ENCODE measurements at places on chromosomes 12 and 14.
A peak's percentile ranks its signal among the peaks of the same experiment; 100 is the strongest.

DNA sequence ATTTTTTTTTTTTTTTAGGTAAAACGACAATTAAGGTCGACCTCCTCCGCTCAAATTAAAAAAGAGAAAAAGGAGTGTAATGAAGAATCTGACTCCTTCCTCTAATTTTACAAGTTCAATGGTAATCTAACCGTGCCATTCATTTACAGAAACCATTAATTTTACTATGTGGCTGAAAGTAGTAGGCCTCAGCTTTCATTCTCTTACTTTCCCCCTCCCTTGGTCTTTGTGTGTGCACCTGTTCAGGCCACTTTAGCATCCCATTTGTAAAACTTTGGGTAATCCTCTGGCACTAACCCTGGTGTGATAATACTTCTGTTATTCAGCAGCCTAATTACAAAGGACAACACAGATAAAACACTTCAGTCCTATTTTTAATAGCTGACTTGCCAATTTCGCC, 128.1 kb downstream of the ASCL1 start:
- no peak for DNase-seq

GRCh38 chr12:85138833-85139232, 102.7 kb downstream of the LRRIQ1 start:
- no peak for DNase-seq

DNA sequence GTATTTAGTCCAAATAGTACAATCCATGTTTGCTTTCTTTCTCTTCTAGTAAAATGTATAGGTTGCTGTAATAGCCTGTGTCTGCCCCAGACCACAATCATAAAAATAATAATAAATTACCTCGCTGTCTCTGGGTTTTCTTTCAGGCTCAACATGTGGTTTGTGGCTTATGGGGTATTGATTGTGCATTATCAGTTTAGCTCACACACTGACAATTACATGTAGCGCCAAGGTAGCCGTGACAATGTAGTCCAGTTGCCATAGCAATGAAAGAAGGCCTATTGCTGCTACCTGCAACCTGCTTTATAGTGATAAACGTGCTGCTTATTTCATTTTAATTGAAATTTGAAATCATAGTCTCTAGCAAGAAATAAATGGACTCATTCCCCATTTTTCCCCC, 1009.8 kb downstream of the NRXN3 start:
- DNase-seq: no peak

- no peak for DNase-seq
Measured at GRCh38 chr12:39610436-39611025, 9.1 kb downstream of the ABCD2 start.

- DNase-seq: no peak
Measured at GRCh38 chr12:122312926-122313325, 46.6 kb upstream of the VPS33A start.

- no peak for DNase-seq
Measured at GRCh38 chr12:58026897-58027891, 85.8 kb downstream of the ATP23 start.

GRCh38 chr12:6364044-6364374, 11.4 kb downstream of the SCNN1A start:
- no peak for DNase-seq

- DNase-seq: no peak
Measured at GRCh38 chr14:102973706-102974285, 51.3 kb downstream of the AMN start.

GRCh38 chr14:87196436-87196835, 796.5 kb downstream of the GALC start:
- no peak for DNase-seq

DNA sequence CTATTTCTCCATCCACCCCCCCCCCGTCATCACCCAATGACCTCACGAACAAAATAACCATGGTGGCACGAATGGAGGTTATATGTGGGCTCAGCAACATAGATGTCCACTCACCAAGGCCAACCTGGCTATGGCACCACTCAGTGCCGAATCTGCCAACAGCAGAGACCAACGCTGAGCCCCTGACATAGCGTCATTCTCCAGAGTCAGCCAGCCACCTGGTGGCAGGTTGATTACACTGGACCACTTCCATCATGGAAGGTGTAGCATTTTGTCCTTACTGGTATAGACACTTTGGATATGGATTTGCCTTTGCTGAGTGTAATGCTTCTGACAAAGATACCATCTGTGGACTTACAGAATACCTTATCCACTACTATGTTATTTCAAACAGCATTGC, 24.2 kb upstream of the DYRK2 start:
- no peak for DNase-seq

GRCh38 chr14:89619596-89619995, 202.6 kb upstream of the FOXN3 start:
- no peak for DNase-seq

- DNase-seq: no peak
Measured at GRCh38 chr12:48110691-48111311, 4.9 kb upstream of the SENP1 start.

DNA sequence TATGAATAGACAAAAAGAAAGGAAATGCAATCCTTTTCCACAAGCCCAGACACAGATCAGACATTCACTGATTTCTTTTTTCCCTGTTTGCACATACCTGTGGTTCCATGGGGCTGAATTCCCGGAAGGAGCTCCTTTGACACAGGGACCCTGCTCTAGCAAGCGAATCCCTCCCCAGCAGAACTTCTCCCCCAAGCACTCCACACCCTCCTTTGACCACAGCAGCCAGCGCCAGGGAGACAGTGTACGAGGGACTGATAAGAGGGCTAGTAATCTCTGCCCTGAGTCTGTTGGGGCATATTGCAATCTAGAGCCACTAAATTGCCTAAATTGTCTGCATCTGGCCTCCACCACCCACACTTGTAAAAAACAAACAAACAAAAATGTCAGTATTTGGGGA, 83.4 kb upstream of the NTF3 start:
- no peak for DNase-seq

- DNase-seq: no peak
Measured at GRCh38 chr12:19194963-19195362, 65.4 kb downstream of the PLEKHA5 start.

- DNase-seq: no peak
Measured at GRCh38 chr12:82666830-82667229, 19.9 kb upstream of the TMTC2 start.

DNA sequence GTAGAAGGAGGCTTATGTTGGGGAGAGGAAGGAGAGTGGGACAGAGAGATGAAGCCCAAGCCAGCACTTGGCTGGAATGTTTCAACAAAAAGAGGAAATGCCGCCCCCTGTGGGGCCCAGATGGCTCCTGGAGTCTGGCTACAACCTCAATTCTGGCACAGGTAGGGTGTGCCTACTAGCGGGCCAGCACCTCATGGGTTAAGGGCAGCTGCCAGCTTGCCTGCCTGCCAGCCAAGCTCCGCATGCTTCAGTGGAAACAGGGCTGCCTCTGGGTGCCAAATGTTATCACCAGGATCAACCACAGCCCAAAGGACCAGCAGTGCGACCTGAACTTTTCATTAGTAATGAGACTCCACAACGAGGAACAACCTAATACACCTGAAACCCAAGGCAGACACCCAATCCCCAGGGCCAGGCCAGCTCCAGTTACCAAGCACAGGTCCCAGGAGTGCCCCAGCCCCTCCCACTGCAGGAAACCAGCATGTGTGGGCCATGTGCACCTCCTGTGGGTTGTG, 11.3 kb downstream of the RAB15 start:
- no peak for DNase-seq

- peak; percentile 38 for DNase-seq
Measured at GRCh38 chr12:121793440-121793837, at the start of gene RHOF. RHOF (minus strand) TSS chr12:121793688; CDS start chr12:121793633, 55 bp downstream.

DNA sequence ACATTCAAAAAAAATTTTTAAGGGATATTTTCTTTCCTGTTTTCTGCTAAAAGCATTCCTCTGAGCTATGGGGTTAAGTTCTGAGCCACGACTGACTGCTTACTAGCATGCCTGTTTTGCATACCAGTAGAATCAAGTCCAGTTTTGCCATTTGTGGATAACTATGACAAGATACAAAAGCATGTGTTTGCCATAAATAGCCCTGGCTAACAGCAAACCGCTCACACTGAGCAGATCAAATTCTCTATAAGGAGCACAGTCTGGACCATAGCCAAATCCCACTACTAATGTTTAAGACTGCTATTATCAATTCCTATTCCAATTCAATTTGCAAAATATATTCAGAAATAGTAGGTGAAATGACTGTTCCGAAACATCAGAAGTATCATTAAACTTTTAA, 3.2 kb downstream of the CFL2 start:
- DNase-seq: no peak

- DNase-seq: no peak
Measured at GRCh38 chr12:105954951-105955931, 183.5 kb downstream of the NUAK1 start.

DNA sequence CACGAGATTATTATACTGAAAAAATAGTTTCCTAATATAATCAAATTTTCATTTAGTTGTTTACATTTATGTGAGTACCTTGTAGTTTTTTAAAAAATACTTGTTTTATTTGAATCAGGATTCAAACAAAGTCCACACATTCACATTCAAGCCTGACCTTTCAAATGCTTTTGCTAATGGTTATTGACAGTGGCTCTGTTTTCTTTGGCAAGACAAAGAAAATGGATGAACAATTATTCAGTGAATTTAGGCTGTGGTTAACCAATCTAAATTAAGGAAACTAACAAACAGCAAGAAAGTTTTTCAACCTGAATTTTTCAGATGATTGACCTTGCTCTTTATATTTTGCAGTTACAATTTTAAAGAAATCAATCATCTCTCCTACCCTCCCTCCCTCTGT, 9.7 kb downstream of the SLC4A8 start:
- no peak for DNase-seq

- no peak for DNase-seq
Measured at GRCh38 chr12:88388566-88389540, 191.4 kb downstream of the KITLG start.

GRCh38 chr12:26724309-26724702, 108.7 kb downstream of the ITPR2 start:
- DNase-seq: no peak

GRCh38 chr12:40515041-40515816, 177.0 kb upstream of the CNTN1 start:
- no peak for DNase-seq

GRCh38 chr12:132389026-132389425, 59.6 kb upstream of the GALNT9 start:
- DNase-seq: no peak

- DNase-seq: no peak
Measured at GRCh38 chr14:65676361-65677014, 264.0 kb downstream of the FUT8 start.

GRCh38 chr12:46725332-46725731, 100.5 kb downstream of the SLC38A4 start:
- no peak for DNase-seq

- no peak for DNase-seq
Measured at GRCh38 chr12:112239881-112240280, 114.5 kb downstream of the TRAFD1 start.

DNA sequence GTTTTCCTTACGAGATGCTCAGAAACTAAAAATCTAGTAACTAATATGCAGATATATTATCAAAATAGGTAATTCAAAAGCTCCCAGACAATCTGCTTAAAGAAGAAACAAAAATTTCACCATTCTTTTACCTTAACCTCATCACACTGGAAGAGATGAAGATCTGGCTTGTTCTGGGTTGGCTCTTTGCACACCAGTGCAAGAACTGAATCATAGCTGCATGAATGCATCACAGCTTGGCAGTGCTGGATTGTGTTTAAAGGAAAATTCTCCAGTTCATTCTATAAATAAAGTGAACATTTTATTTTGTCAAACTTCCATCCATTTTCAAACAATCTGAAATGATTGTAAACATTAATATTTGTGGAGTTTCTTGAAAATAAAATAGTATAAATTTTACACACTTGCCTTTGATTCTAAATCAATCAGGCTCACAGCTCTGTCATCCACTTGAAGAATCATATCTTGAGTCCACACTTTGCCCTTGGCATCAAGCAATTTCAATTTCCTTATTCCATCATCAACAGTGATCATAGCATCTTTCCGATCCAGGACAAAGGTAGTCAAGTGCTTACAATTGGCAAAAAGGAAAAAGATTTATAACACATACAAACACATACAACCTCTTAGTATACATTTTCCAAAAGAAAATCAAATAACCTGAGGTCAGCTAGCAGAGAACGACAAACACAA, 119.8 kb downstream of the EPS8 start:
- no peak for DNase-seq

DNA sequence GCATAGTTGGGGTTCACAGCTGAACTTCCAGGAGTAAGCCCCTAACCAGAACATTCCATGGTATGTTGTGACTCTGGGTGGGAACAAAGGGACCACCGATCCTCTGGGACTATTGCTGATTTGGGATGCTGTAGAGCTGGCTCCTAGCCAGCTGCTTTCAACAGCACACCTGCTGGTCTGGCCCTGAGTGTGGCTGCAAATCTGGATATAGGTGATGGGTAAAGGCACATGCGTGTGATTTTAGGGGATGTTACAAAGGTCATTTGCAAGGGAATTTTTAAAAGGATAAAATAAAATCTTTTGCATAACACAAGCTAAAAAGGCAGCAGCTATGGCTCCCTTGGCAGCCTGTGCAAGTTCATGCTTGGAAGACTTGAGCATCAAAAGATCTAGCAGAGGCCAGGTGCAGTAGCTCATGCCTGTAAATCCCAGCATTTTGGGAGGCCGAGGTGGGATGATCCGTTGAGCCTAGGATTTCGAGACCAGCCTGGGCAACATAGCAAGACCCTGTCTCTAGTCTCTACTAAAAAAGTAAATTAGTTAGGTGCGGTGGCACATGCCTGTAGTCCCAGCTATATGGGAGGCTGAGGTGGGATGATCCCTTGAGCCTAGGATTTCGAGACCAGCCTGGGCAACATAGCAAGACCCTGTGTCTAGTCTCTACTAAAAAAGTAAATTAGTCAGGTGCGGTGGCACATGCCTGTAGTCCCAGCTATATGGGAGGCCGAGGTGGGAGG, 1.6 kb downstream of the ALDH2 start:
- DNase-seq: no peak

DNA sequence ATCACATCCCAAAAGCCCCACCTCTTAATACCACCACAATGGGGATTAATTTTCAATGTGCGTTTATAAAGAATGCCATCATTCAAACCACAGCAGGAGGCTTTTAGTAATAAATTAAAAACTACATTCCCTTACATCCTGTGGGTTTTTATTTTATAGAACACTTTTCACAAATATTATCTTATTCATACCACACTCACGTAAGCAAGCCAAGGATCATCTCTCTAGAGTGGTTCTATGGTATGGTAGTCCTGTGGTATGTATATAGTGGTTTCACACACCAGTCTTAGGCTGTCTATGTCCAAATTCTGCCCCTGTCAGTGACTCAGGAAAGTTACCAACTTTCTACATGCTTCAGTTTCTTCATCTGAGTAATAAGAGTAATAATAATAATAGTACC, 100.2 kb downstream of the GALC start:
- no peak for DNase-seq

DNA sequence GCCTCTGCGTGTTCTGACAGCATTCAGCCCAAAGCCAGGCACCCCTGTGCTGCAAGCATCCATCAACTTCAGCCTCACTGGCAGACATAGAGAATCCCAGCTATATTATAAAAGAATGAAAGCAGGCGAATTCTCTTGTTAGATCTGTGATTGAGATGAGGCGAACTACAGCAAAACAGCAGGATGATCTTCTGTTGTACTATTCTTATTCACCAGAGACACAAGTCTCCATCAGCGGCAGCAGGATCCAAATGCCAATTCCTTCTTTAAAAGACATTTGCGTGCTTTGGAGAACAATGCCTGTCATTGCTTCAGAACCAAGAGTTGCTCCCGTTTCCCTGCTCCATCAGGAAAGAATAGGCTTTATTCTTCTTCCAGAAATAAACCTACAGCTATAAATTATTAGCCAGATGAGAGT, 188.9 kb downstream of the SLC41A2 start:
- DNase-seq: no peak
